C1 segment of cervical spinal cord (tissue), 14 donors: ENCODE measurements at places on chromosomes 3 and 15.
A peak's percentile ranks its signal among the peaks of the same experiment; 100 is the strongest.

- DNase-seq = no peak
These were observed 514.4 kb downstream of the FGF12 start for GRCh38 chr3:192212979-192213378.

DNA sequence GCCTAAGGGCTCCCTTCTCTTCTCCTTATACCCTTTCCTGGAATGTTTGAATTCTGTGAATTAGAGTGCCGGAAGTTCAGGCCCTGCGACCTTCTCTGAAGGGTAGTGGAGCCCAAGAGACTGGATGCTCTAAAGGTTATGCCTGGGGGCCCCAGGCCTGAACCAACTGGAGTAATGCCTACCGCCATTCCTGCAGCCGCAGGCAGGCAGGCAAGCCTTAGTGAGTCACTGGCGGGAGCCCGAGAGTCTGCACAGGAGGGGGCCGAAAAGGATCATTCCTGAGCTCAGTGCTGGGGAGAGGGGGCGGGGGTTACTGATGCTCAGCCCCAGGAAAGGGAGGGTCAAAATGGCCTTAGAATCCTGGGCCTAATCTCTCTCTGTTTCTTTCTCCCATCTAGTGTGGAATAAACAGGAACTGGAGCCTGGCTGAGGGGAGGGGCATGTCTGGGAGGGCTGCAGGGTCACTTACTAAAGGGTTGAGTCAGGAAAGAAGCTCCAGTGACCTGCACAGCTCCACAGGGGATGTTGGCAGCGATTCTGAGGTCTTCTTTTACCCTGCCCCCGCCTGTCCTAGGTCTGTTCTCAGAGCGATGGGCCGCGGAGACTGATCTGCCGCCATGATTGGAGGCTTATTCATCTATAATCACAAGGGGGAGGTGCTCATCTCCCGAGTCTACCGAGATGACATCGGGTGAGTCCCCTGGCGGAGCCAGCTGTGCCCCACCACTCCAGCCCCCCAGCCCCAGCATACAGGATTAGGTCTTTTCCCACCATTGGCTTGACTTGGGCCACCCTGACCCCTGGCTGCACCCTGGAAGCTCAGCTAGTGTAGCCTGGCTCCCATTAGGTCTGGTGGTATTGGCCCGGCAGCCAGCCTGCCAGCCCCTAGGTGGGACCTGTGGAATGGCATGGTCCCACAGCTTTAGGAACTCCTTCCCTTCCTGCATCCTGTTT is 2.0 kb downstream of the AP2M1 start:
- no peak for DNase-seq

- DNase-seq = no peak
These were observed 181.1 kb downstream of the ITPR1 start for GRCh38 chr3:4674216-4674615.

DNA sequence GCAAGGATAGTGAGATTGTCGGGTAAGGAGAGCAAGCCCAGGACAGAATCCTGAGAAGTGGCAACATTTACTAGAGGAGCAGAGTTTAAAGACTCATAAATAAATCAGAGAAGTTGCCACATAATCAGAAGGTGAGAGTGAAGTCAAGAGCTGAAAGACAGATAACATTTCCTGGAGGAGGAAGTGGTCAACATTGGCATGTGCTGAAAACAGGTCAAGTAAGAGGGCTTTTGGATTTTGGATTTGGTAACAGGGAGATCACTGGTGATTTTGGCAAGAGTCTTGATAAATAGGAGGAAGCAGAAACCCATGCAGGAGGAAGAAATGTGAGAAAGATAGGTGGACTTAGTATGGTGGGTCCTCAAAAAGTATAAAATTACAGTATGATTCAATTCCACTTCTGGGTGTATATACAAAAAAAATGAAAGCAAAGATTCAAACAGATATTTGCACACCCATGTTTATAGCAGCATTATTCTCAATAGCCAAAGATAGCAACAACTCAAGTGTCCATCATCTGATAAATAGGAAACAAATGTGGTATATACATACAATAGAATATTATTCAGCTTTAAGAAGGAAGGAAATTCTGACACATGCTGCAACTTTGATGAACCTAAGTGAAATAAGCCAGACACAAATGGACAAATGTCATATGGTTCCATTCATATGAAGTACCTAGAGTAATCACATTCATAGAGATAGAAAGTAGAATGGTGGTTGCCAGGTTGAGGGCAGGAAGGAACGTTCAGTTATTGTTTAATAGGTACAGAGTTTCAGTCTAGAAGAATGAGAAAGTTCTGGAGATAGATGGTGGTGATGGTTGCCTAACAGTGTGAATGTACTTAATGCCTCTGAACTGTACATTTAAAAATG is 27.3 kb upstream of the MBNL1 start:
- no peak for DNase-seq

DNA sequence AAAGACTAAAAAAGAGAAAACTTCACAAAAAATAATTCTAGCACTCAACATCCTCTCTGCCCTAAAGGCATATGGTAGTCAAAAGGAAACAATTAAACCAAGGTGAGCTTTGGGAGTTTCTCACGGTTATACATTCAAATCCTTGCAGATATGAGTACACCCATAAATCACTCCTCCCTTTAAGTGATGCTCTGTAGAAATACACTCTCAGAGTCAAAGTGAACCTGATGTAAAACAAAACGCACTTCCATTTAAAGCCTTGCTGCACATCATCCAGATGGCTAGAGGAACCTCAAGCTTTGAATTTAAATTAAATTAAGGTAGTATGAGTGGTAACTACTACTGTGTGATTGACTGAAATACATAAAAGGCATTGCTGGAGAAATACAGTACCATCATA is 36.0 kb upstream of the AADAC start:
- DNase-seq = no peak

DNA sequence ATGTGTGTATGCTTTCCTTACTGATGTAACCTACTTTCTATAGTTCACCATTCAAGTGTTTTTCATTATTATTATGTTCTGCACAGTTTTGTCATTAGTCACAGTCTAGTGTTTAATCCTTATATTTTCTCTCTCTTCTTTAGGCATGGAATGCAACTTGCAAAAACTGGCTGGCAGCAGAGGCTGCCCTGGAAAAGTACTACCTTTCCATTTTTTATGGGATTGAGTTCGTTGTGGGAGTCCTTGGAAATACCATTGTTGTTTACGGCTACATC is 6.9 kb downstream of the SUCNR1 start:
- DNase-seq = no peak

DNA sequence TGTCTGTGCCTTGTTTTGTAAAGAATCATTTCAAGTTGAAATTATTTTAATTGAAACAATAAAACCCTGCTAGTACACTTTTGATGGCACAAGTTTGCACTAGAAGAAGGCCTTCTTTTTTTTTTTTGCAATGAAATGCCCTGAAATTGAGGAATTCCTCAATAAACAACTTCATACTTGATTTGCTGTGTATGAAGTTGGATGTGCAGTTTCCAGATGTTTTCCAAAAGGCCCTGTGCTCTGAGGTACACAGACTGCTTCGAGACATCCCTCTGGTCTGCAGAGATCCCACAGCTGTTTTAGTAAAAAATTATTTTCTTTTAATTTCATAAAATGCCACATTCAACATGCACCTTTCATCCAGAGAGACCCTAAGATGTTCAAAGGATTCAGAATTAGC is 48.9 kb downstream of the HES1 start:
- no peak for DNase-seq

GRCh38 chr3:161489395-161489794 is 7.2 kb upstream of the OTOL1 start:
- no peak for DNase-seq

GRCh38 chr3:66552846-66553245 is 52.0 kb upstream of the LRIG1 start:
- no peak for DNase-seq

GRCh38 chr3:63563572-63563971 is 88.9 kb upstream of the SNTN start:
- no peak for DNase-seq

DNA sequence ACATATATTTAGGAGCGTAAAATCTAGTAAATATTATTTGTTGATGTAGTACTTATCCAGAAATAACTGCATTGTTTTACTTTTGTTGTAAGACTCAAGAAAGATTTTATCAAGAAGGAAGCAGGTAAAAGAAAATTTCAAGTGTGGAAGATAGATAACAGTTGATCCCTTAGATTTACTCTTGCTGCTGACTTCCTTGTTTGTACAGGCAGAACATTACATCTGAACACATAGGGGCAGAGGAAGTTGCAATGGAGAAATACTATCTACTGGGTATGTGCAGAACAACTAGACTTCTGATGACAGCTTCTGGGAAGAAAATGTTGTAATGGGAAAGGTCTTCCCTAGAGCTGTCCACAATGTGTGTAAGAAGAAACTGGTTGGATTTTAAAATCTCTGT is 350.6 kb downstream of the NLGN1 start:
- no peak for DNase-seq

GRCh38 chr3:117761703-117762620 is 1052.4 kb downstream of the TUSC7 start:
- DNase-seq = no peak

GRCh38 chr3:174440741-174441587 is 418.2 kb upstream of the NAALADL2 start:
- peak; percentile 77 for DNase-seq

- DNase-seq = no peak
These were observed 62.8 kb downstream of the MECOM start for GRCh38 chr3:169600732-169601131.

GRCh38 chr3:195117978-195118581 is 152.9 kb downstream of the XXYLT1 start:
- no peak for DNase-seq

GRCh38 chr15:57436166-57436565 is 59.9 kb downstream of the CGNL1 start:
- no peak for DNase-seq

DNA sequence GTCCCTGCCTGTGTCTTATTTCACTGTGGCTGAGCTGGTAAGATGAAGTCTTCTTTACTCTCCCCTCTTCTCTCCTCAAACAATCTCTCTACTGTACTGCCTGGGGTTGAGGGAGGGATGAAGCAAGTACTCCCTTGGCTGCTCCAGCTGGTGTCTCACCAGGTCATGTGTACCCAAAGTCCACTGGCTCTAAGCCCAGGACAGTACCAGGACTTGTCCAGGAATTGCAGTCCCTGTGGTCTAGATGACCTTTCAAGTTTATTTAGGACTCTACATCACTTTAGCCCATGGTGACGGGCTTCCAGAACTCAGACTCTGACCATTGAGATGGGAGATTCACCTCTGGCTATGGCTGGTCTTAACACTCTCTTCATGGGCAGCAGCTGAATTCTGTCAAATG is 17.5 kb upstream of the SLC27A2 start:
- DNase-seq = no peak

- DNase-seq = no peak
These were observed 24.5 kb upstream of the PLA2G4D start for GRCh38 chr15:42118650-42119445.

GRCh38 chr3:20047976-20048883 is 8.0 kb downstream of the KAT2B start:
- DNase-seq = no peak

GRCh38 chr3:126557761-126558160 is 971 bp downstream of the C3orf22 start:
- DNase-seq = no peak

DNA sequence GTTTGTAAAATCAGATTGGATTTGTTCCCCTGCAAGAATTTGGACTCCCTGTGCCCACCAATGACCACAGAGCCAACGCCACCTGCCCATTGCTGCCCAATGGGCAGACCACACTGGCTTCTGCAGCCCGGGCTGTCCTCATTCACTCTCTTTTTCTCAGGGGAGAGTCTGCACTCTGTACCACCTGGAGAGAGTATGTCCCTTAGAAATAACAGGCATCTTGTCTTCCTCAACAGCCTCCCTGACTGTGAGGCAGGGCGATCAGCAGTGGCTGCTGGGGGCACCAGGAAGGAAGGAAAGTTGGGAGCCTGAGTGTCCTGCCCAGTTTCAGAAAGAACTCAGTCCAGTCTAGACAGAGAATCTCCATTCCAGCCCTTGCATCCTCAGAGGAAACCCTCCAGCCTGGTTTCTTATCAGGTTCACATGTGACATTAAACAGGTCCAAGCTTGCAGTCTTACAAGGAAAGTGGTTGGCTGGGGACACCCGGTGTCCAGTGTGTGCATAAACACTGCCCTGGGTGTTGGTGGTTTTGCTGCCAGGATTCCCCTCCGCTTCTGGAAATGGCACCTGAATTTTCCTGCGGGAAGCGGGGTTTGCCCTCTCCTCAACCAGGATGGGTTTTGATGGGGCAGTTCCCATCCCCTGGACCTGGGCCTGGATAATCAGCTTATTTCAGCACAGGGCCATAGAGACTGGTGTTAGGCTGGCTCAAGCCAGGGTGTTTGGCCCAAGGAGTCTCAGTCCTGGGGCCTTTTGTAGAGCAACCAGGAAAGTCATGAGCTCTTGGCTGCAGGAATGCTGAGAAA is 37.2 kb downstream of the SSUH2 start:
- DNase-seq = peak; percentile 8

DNA sequence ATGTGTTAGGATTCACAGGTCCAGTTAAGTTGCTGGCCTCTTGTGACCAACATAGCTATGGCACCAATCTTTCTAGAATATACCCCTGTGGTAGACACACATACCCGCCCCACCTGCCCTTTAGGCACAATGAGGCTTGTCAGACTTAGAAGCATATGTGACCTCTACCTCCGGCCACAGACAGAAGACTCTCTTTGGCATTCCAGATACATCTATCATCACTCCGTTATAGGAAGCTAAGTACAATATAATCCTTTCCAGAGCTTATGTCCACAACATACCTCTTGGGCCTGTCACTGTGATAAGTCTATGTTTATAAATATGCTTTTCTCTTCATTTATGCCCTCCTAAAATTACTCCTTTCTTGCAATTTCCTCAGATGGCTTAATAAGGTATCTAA is 39.8 kb downstream of the CD47 start:
- no peak for DNase-seq

GRCh38 chr3:29609328-29609811 is 328.5 kb downstream of the RBMS3 start:
- no peak for DNase-seq

GRCh38 chr3:186152889-186153292 is 44.0 kb upstream of the ETV5 start:
- DNase-seq = no peak

GRCh38 chr3:15361494-15362214 is 29.3 kb upstream of the SH3BP5 start:
- no peak for DNase-seq

- no peak for DNase-seq
These were observed 199.7 kb downstream of the UACA start for GRCh38 chr15:70563561-70564095.

- no peak for DNase-seq
These were observed 42.2 kb downstream of the GMPS start for GRCh38 chr3:155912579-155913190.

DNA sequence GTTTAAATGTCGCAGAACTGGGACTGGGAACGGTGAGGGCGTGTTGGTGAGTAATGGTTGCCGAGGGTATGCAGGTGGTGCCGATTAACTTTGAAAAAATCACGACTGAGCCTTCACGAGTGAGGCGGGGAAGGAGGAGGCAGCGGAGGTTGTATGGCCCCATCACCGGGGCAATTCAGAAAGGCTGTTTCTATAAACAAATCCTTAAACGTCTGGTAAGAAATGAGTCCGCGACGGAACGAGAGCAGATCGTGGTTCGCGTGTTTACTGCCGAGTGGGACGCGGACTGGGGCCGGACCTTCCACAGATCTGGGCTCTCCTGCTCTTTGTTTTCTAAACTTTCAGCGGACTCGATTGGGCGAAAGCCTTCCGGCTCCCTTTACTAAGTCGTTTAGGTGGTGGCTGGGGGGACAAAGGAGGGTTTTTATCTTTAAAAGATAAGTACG is 2.7 kb downstream of the IGF1R start:
- no peak for DNase-seq
